Bronchial epithelial cell (primary cell): ENCODE measurements at places on chromosomes 6 and 20. TPM values are rescaled to one million over a fixed set of nuclear protein-coding genes. Genes with fewer than 3 reads are reported as not detected.

- peak; percentile 95 for DNase-seq
Observed at GRCh38 chr20:4512891-4513550, 208.7 kb upstream of the PRND start.

DNA sequence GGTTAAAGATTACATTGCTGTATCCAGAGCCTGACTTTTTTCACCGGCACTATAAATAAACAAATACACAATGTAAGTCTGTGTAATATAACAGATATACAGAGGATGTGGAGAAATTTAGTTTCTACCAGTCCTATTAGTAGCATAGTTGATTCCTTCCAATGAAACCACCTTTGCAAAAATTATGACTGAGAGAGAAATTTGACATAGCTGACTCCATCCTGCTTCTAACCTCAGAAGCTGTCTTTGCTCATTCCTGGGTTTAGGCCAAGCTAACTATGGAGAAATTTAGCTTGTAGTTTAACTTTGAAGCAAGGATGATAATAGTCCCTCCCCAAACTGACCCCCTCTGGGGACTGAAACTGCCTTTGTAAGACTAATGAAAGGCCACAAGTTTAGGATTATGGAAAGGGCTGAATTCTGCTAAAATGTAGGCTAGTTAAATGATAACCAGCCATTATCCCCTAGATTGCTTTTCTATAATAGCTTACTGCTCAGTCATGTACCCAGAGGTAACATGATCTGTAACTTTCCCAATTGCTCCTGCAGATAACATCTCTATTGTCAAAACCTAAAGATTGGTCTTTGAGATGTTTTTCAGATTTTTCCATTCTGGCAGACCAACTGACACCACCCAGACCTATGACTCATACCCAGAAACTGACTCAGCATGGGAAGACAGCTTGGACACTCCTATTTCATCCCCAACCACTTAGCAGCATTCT is 172.8 kb upstream of the ARG1 start:
- DNase-seq = peak; percentile 58

- no peak for DNase-seq
Observed at GRCh38 chr6:119250036-119250435, 99.5 kb downstream of the MAN1A1 start.

GRCh38 chr20:16100767-16101166 is 472.5 kb downstream of the KIF16B start:
- DNase-seq = no peak

DNA sequence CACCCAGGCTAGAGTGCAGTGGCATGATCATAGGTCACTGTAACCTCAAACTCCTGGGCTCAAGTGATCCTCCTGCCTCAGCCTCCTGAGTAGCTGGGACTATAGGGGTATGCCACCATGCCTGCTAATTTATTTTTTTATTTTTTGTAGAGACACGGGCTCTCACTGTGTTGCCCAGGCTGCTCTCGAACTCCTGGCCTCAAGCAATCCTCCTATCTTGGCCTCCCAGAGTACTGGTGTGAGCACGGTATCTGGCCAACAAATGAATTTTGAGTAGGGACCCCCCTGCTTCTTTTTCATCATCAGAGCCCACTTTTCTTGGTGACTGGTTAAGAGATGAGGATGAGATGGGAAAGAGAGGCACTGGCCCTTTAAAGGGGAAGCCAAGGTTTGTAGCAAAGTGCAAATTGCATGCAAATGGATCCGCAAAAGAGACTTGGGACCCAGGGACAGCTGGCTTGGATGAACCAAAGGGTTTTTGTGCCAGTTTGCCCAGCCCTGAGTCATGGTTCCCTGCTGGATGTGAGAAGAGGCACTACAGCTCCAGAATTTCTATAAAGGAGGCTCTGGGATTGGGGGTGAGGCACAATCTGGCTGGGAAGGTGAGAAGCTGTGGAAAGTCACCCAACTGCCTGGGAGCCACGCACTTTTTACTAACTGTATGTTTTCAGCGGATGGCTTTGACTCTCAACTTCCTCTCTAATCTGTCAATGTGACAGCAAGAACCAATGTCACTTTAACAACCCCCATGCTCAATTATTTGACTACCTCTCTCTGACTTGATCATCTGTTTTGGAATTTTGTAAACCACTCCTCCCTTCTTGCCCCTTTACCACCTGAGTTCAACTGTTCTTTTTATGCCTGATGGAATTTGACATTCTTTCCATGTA is 58.7 kb upstream of the RNF24 start:
- DNase-seq = no peak

- DNase-seq = no peak
Observed at GRCh38 chr6:126198631-126199030, 141.3 kb upstream of the CENPW start.

- no peak for DNase-seq
Observed at GRCh38 chr6:93663111-93663510, 243.8 kb upstream of the EPHA7 start.

GRCh38 chr6:54646069-54646950 is 200.3 kb upstream of the FAM83B start:
- no peak for DNase-seq

GRCh38 chr20:59044295-59044694 is 1.7 kb upstream of the PRELID3B start:
- DNase-seq = no peak

DNA sequence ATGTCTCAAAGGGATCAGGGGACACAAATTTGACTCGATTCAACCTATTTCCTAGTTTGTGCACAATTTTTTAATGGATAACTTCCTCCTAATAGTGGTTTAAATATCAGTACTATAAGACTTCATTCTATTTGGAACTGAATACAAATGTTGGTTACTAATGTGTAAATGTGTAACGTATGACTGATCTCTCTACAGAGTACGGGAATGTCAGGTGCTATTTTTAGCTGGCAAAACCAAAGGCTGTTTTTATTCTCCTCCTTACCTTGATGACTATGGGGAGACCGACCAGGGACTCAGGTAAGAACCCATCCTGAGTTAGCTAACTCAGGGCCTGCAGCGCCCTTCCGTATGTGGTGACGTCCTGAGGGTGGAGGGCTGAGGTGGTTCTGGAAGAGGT is 33.0 kb downstream of the PRPH2 start:
- DNase-seq = no peak

DNA sequence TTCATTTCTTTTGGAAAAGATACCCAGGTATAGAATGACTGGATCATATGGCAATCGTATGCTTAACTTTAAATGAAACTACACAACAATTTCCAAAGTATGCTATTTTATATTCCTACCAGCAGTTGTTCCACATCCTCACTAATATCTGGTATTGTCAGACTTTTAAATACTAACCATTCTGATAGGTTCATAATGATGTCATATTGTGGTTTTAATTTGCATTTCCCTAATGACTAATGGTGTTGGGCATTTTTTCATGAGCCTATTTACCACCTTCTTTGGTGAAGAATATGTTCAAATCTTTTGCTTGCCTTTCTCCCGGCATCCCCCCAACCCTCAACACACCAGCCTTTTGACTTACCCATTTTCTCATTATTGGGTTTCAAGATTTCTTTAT is 96.2 kb upstream of the HMGN3 start:
- peak; percentile 79 for DNase-seq

GRCh38 chr6:101150226-101150625 is 243.3 kb upstream of the GRIK2 start:
- DNase-seq = no peak

DNA sequence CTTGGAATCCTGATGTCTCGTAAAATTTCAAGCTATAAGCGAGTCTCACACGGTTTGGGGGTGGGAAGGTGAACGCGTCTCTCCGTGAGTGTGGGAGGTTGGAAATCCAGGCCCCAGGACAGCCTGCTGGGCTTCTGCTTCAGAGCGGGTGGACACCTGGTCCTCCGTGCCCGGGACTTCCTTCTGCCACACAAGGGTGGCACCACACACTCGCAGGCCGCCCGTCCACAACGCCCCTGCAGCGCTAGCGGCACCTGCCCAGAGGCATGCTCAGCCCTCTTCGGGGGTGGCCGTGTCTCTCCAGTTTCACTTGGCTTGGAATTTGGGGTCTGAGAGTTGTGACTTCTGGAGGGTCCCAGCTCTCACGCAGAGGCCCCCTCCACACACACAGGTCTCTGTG is 151.9 kb downstream of the PHACTR3 start:
- DNase-seq = no peak

GRCh38 chr20:16215041-16215440 is 358.2 kb downstream of the KIF16B start:
- DNase-seq = no peak

GRCh38 chr6:151389618-151390275 is 1.6 kb downstream of the ZBTB2 start:
- peak; percentile 73 for DNase-seq

- no peak for DNase-seq
Observed at GRCh38 chr6:136587527-136587926, 37.3 kb upstream of the MAP7 start.

- DNase-seq = no peak
Observed at GRCh38 chr6:88650029-88650619, 313.3 kb downstream of the RNGTT start.

DNA sequence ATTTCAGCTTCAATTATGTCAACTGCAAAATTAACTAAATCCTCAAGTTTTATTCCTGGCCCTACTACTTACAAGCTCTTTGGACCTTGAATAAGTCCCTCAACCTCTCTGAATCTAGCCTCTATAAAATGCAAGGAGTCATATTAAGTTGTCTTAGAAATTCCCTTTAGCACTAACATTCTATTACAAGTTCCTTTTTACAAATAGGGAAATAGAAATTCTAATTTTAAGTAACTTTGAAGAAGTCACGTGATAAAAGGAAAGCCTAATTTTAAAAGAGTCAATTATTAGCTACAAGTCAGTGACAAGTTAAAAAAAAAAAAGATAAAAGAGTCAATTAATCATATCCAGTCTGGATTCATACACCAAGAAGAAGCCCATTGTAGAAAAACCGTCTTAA is 24.6 kb upstream of the GTF3C6 start:
- no peak for DNase-seq

DNA sequence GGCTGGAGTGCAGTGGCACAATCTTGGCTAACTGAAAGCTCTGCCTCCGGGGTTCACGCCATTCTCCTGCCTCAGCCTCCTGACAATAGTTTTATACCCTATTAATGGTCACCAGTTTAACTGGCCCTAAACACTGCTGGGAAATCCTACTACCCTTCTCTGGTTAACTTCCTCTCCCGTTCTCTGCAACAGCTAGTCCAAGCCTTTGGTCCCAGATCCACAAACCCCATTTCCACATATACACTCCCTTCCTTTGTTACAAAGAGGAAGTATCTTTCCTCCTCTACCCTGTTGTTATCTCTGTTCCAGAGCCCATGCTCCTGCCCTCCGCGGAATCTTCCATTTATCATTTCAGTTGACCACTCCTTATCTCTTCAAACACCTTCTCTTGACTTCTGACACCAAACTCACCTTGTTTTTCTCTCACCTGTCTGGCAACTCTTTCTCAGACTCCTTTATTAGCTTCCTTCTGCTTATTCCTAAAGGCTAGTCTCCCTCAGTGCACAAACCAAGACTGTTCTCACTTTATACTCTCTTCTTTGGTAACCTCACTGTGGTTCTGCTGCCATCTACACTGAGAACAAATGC is 25.0 kb upstream of the TBC1D22B start:
- DNase-seq = no peak

DNA sequence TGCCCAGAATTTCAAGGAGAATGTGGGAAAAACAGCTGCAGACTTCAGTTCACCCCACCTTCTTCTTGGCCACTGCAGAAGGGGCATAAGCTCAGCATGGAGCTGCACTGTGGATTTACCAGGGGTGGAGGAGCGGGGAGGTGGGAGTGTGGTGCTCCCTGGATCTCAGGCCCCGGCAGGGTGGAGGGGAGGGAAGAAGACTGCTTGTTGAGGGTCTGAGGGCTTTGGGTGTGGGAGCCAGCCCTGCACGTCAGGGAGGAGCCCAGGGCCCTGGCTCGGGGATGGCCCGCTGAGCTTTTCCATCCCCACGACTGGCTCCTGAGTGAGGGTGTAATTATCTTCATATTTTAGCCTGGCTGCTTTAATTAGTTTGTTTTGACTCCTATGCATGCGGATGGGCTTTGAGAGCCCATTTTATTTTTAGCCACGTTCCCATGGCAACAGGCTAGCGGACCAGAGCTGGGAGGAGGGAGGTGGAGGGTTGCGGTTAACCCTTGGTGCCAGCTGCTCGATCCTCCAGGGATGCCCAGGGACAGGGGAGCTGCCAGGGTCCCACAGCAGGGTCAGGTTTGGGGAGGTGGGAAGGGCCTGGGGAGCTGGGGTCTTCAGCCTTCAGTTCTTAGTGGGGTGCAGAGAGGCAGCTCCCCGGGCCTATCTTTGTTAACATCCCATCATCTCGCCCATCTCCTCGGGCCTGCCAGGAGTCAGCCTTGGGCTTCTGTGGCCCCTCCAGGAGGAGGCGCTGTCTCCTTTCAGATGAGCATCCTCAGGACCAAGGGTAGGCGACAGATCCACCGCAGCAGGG is 68.2 kb downstream of the RAB44 start:
- peak; percentile 66 for DNase-seq

GRCh38 chr6:126127659-126128058 is 141.3 kb downstream of the TRMT11 start:
- no peak for DNase-seq

GRCh38 chr20:38790200-38791053 is 15.1 kb upstream of the PPP1R16B start:
- peak; percentile 68 for DNase-seq

DNA sequence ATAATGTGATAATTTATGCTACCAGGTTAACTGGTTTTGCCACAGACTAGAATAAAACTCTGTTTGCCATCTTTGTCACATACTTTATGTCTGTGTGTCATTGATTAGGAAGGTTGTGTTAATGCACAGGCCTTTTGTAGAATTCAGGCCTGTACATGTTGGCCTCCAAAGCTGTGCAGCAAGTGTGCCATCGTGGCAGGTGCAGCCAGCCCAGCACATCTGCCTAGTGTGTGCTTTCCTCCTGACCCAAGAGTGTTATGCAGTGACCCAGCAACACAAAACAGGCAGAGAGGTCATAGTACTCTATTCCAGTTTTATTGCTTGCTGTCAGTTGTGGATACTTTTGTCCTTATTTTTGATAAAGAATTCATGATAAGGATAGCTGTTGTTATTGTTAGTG is 3.7 kb downstream of the MAP3K4 start:
- peak; percentile 58 for DNase-seq

DNA sequence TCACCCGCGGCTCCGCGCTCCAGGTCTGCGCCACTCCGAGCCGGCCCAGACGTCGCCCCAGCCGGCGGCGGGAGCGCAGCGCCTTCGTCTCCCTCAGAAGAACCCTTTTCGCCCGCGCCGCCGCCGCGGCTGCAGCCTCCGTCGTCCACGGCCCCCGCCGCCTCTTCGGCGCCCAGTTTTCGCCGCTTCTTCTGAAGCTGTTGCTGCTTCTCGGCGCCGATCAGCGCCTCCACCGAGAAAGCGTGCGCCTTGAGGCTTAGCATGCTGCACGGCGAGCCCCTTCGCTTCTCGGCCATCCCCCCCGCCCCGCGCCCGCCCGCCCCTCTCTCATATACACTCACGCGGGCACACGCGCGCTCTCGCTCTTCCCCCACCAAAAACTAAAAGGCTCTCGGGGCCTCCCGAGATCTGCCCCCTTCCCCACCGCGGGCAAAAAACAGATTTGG is 489 bp downstream of the TBX18 start:
- no peak for DNase-seq

Gene CDSN
- total RNA-seq = not detected in 2 replicates

Gene GTSF1L
- total RNA-seq = not detected in 2 replicates

Gene LAMA2
- under 0.01 and 2.6 TPM in 2 replicates for total RNA-seq

Gene SLC32A1
- under 0.01 TPM in 1 of 2 replicates, not detected in the other for total RNA-seq

Gene NHLRC1
- 1.6 and 1.8 TPM in 2 replicates for total RNA-seq

Gene BANF2
- not detected in 2 replicates for total RNA-seq

Gene CYP39A1
- 5.0 and 17.4 TPM in 2 replicates for total RNA-seq

Gene GPX6
- not detected in 2 replicates for total RNA-seq

Gene TRAM2
- 3.2 and 4.2 TPM in 2 replicates for total RNA-seq

Gene MEI4
- not detected in 2 replicates for total RNA-seq

Gene GLO1
- total RNA-seq = 95.0 and 97.8 TPM in 2 replicates

Gene TFAP2A
- total RNA-seq = 3.4 and 6.3 TPM in 2 replicates

Gene BMP6
- 2.3 and 2.6 TPM in 2 replicates for total RNA-seq

Gene ME1
- total RNA-seq = 18.2 and 37.6 TPM in 2 replicates

Gene TRIM31
- total RNA-seq = 0.13 TPM in 1 of 2 replicates, not detected in the other
